ENCODE measurements at places on chromosomes 2 and 18. TPM values are rescaled to one million over a fixed set of nuclear protein-coding genes. Genes with fewer than 3 reads are reported as not detected.

DNA sequence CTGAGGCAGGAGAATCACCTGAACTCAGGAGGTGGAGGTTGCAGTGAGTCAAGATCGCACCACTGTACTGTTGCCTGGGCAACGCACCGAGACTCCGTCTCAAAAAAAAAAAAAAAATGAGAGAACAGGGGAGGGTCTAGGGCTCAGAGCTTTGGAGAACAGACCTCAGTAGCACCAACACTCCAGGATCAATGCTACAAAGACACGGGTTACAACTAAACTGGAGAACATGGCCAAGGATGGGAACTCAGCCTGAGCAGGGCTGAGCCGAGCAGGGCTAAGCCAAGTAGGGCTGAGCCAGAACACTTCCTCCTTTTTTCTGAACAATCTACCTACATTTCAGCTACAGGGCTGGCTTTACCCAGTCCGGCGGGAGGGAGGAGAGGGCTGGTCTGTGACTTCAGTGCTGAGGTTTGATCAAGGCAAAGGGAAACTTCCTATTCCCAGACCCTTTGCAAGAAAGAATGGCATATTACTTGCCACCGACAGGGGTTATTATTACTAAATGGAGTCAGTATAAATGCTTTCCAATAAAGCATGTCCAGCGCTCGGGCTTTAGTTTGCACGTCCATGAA lies 2.9 kb upstream of the CASP8 start:
- peak overlapping the region; percentile 62 for H3K4me3 ChIP-seq
- DNase-seq, result no peak
- H3K27me3 ChIP-seq, result no peaks in the 10 kb centered on the region
- H3K4me1 ChIP-seq, result peaks cover 18% of the 10 kb centered on the region
- no peaks in the 10 kb centered on the region for H3K36me3 ChIP-seq

GRCh38 chr18:68176901-68177300 lies 538.0 kb downstream of the TMX3 start:
- H3K4me3 ChIP-seq, result no peak overlapping the region
- DNase-seq, result peak; percentile 55
- H3K27ac ChIP-seq, result no peak overlapping the region
- H3K36me3 ChIP-seq, result no peaks in the 10 kb centered on the region
- H3K27me3 ChIP-seq, result no peaks in the 10 kb centered on the region
- peaks cover 3% of the 10 kb centered on the region for H3K4me1 ChIP-seq

DNA sequence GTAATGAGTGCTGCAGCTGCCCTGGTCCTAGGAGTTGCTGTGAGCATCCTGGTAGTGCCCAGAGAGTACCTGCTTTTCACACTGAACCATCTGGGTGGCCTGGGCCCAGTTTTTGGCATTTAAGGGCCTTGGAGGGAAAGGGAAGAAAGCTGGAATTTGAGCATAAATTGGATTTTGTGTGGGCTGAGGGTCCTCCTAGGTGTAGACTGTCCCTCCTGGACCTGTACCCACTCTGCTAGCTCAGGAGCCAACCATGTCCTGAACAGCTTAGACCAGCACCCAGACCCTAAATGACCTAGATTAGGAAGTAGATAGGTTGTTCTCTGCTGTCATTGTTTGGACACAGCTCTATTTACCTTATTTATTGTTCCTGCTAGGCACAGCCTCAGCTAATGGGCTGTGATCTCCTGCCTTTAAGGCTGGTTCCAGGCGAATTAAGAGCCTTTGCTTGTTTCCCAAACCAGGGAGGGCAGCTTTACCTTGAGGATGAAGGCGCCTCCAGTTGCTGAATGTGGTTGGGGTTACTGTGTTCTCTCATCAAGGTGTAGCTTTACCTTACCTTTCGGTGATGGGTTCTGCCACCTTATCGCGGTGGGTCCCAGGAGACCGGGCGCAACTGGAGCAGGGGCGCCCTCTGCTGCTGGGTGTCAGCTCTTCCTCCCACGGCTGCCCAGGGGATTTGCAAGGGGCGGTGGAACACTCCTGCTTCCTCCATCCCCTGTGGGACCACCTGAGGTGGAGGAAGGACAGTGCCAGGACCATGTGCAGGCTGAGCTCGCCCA lies 34.4 kb downstream of the ITGA6 start:
- H3K36me3 ChIP-seq, result no peaks in the 10 kb centered on the region
- no peaks in the 10 kb centered on the region for H3K27me3 ChIP-seq
- no peak for DNase-seq
- H3K27ac ChIP-seq, result no peak overlapping the region

- peak; percentile 47 for DNase-seq
- peak overlapping the region; percentile 59 for H3K4me3 ChIP-seq
- peaks cover 14% of the 10 kb centered on the region for H3K4me1 ChIP-seq
- H3K27ac ChIP-seq, result peak overlapping the region; percentile 93
Measured at GRCh38 chr18:61606068-61606660, 272.9 kb downstream of the CDH20 start.

- DNase-seq, result peak; percentile 40
- H3K4me3 ChIP-seq, result no peak overlapping the region
- H3K27me3 ChIP-seq, result no peaks in the 10 kb centered on the region
Measured at GRCh38 chr2:121634354-121635307, 14.6 kb downstream of the CLASP1 start.

GRCh38 chr2:65199891-65200290 lies 27.7 kb upstream of the ACTR2 start:
- no peak overlapping the region for H3K4me3 ChIP-seq
- no peaks in the 10 kb centered on the region for H3K27me3 ChIP-seq
- no peak for DNase-seq
- H3K4me1 ChIP-seq, result peaks cover 2% of the 10 kb centered on the region
- H3K27ac ChIP-seq, result no peak overlapping the region
- no peaks in the 10 kb centered on the region for H3K36me3 ChIP-seq

DNA sequence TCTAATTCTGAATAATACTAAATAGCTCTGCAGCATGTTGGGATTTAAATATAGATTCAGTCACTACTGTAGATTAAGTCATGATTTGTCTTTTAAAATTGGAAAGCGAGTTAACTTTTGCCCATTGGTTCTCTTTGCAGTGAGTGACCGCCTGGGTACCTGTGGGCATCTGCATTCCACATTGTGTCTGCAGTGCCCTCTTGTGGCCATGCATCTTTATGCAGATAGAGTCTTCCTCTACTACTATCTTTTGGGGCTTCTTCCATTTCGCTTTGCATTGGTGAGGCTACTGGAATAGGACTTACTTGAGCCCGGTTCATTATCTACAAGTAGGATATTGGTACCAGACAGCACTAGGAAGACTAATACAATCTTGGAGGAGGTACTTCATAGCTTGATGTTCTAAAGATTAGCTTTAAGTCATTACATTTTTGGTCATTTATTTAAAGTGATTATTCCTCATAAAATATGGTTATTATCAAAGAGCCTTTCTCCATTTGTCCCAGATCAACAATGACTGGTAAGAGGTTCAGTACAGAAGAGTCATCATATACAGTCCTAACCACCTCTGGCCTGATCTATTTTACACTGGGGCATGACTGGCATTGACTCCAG lies 203.0 kb downstream of the SOCS6 start:
- H3K4me3 ChIP-seq, result no peak overlapping the region
- DNase-seq, result peak; percentile 19
- H3K36me3 ChIP-seq, result no peaks in the 10 kb centered on the region
- no peaks in the 10 kb centered on the region for H3K27me3 ChIP-seq

GRCh38 chr2:41856946-41857345 lies 190.9 kb upstream of the PKDCC start:
- DNase-seq, result no peak
- H3K27ac ChIP-seq, result no peak overlapping the region
- H3K4me1 ChIP-seq, result peaks cover 4% of the 10 kb centered on the region

GRCh38 chr2:226155093-226155875 lies 644.3 kb downstream of the IRS1 start:
- no peaks in the 10 kb centered on the region for H3K27me3 ChIP-seq
- H3K4me3 ChIP-seq, result no peak overlapping the region
- H3K4me1 ChIP-seq, result no peaks in the 10 kb centered on the region
- H3K27ac ChIP-seq, result no peak overlapping the region
- no peaks in the 10 kb centered on the region for H3K36me3 ChIP-seq
- no peak for DNase-seq

DNA sequence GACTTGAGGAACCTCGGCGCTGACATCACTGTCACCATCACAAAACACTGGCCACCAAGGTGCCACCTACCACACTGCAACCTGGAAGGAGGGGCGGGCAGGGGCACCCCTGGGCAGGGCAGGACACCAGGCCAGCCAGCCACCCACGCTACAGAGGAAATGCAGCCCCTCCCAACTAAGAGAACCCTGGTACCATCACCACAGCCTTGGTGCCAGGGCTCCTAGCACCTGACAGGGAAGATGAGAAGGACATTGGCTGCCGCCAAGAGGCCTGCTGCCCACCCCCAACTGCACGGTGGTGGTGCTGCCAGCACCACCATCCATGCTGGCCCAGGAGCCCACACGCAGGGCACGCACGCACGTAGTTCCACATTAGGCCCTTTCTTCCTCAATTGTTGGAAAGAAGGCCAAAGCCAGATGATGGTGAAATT lies 88.7 kb downstream of the HDAC4 start:
- no peaks in the 10 kb centered on the region for H3K36me3 ChIP-seq
- DNase-seq, result no peak
- H3K27ac ChIP-seq, result no peak overlapping the region
- no peak overlapping the region for H3K4me3 ChIP-seq
- peaks cover 18% of the 10 kb centered on the region for H3K4me1 ChIP-seq

DNA sequence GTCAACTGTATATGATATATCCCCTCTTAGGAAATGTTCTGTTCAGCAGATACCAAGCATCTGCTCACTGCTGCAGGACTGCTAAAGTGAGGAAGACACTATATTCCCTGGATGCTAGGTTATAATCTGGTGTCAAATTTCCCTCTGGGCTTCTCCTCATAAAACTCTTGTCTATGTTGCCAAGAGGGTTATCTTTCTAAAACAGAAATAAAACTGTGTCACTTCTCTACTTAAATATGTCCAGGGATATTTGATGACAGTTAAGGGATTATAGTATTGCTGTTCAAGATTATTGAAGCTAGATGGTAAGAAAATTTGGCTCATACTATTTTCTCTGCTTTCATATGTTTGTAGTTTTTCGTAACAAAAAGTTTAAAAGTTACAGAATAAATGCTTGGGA lies 30.5 kb upstream of the SNRNP27 start:
- no peaks in the 10 kb centered on the region for H3K27me3 ChIP-seq
- H3K36me3 ChIP-seq, result no peaks in the 10 kb centered on the region
- H3K27ac ChIP-seq, result no peak overlapping the region
- no peak overlapping the region for H3K4me3 ChIP-seq

GRCh38 chr18:76489081-76489480 lies 6.0 kb downstream of the ZNF516 start:
- no peaks in the 10 kb centered on the region for H3K27me3 ChIP-seq
- peaks cover 11% of the 10 kb centered on the region for H3K4me1 ChIP-seq
- no peak overlapping the region for H3K27ac ChIP-seq
- DNase-seq, result peak; percentile 15
- H3K36me3 ChIP-seq, result no peaks in the 10 kb centered on the region

DNA sequence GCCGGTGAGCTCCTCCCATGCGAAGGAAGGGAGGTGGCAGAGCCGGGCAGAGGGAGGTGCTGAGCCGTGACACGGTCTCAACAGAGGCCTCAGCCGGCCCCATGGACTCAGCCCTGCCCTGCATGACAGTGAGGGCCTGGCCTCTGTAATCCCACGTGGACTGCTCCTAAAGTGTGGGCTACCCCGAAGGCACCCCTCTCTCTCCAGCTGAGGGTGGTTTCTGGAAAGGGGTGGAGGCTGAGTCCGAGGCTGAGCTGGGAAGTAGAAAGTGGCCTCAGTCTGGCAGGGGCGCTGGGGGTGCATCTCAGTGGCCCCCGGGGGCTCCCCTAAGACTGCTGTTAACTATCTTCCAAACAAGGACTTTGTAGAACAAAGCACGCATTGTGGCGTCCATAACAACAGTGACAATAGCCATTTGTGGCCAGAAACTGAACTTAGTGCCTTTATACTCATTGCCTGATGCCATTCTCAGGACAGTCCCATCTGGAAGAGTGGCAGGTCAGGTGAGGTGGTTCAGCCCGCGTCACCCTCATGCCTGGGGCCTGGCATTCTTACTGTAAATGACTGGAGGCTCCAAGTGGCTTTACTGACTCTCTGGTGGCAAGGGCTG lies 192.4 kb downstream of the TWIST2 start:
- H3K27me3 ChIP-seq, result no peaks in the 10 kb centered on the region
- no peak overlapping the region for H3K27ac ChIP-seq
- H3K4me3 ChIP-seq, result no peak overlapping the region
- no peaks in the 10 kb centered on the region for H3K4me1 ChIP-seq

DNA sequence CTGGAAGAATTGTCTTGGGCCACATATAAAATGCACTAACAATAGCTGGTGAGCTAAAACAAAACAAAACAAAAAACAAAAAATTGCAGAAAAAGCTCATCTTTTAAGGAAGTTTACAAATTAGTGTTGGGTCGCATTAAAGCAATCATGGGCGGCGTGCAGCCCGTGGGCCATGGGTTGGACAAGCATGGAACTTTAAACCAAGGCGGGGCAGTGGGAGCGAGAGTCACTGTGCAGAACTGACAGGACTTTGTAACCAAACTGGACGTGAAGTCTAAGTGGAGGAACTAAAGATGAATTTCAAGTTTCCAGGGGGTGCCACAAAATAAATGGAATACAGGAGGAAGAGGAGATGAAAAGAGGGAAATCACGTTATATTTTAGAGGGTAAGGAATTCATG lies 80.7 kb downstream of the PSMG2 start:
- no peak overlapping the region for H3K4me3 ChIP-seq
- no peak for DNase-seq
- peaks cover 3% of the 10 kb centered on the region for H3K27me3 ChIP-seq
- no peaks in the 10 kb centered on the region for H3K4me1 ChIP-seq
- H3K36me3 ChIP-seq, result no peaks in the 10 kb centered on the region

- no peak overlapping the region for H3K4me3 ChIP-seq
- no peaks in the 10 kb centered on the region for H3K4me1 ChIP-seq
- no peaks in the 10 kb centered on the region for H3K27me3 ChIP-seq
- peak; percentile 34 for DNase-seq
Measured at GRCh38 chr18:27780061-27780745, 396.7 kb downstream of the CDH2 start.

DNA sequence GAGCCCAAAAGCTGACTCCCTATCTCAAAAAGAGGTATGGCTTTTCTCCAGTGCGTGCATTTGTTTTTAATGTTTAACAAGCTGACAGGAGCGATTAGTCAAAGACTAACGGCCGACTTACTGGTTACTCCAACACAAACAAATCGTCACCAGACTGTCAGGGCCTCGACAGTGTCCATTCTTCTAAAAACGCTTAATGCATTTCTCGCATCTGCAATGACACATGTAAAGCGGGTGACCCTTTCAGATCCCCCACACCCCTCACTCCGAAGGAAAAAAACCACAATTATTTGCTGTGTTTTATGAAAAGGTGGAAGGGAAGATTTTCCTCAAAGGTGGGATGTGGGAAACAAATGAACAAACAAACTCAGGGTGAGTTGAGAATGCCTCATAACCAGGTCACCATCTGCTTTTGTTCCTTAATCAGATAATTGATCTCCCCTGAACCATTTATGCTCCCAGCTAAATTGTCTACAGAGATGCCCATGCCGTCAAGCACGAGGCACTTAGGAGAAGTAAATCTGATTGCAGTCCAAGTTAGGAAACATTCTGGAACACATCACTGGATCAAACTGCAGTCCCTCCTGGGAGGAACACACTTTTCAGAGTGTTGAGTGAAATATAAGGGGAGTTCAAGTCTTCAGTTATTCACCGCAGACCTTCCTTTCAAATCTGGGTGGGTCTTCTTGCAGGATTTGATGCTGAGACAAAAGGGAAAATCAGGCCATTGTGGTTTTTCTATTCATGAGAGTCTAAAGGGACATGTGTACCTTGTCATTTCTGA lies 340.8 kb downstream of the CMPK2 start:
- no peak overlapping the region for H3K4me3 ChIP-seq
- H3K27me3 ChIP-seq, result no peaks in the 10 kb centered on the region

The SLC39A10 gene
- 60.9 TPM for total RNA-seq

The HOXD11 gene
- not detected for total RNA-seq

The DTNA gene
- total RNA-seq, result 28.2 TPM

The WDR75 gene
- total RNA-seq, result 54.0 TPM

The RAPGEF4 gene
- 1.3 TPM for total RNA-seq

The TOGARAM2 gene
- 0.26 TPM for total RNA-seq

The DNAH7 gene
- 0.99 TPM for total RNA-seq

The VWA3B gene
- total RNA-seq, result 0.26 TPM

The FBLN7 gene
- total RNA-seq, result 0.99 TPM

The OTOS gene
- not detected for total RNA-seq
